ENCODE measurements at places on chromosomes 5 and 9.
A peak's percentile ranks its signal among the peaks of the same experiment; 100 is the strongest.

DNA sequence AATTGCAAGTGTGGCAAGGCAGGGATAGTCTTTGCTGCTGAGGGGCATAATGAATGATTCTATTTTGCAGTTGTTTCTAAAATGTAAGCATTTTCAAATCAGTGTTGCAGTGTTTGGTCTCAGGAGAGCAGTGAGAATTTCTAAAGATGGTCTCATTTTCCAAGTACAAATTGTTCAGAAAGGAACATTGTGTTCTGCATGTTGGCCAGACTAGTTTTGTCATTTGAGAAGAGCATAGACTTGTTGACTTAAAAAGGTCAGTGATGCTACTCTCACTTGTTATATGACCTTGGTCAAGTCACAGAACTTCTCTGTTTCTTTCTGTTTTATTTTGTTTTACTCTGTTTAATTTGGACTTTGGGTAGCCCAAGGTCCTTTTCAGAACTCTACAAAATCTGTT is 344.6 kb downstream of the OSTF1 start:
- DNase-seq = no peak

- DNase-seq = no peak
Observed at GRCh38 chr5:124180875-124181461, 565.5 kb downstream of the ZNF608 start.

DNA sequence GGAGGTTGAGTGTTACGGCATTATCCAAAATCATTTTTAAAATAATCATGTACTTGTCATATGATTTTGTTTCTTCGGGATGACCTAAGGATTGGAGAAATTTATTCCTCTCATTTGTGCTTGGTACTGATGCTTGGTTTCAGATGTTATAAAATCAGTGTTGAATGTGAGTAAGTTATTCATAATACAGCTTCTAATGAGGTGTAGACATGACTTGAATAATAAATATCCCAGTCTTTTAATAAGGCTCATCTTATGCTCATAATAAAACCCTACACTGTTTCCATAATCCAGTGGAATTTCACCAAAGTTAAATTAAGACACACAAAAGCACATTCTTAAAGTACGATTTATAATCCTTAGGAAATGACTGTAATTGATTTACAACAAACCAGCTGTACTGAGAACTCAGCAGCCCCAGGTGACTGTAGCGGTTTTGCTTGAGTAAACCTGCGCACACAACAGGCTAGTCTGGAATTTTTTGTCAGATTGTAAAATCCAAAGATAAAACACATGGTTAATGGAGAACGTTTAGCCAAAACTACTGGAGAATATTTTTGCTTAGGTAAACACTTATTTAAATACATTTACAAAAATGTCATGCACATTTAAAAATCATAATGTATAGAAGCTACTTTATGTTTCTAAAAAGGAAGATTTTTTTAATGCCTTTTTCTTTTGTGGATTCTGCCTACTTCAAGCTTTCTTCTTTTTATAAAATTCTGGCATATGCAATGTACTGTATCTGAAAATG is 609.8 kb upstream of the GRAMD2B start:
- DNase-seq = peak; percentile 55

GRCh38 chr9:69149321-69149807 is 24.7 kb upstream of the TJP2 start:
- DNase-seq = peak; percentile 51

GRCh38 chr9:132894862-132895835 is 16.5 kb downstream of the SPACA9 start:
- DNase-seq = no peak

DNA sequence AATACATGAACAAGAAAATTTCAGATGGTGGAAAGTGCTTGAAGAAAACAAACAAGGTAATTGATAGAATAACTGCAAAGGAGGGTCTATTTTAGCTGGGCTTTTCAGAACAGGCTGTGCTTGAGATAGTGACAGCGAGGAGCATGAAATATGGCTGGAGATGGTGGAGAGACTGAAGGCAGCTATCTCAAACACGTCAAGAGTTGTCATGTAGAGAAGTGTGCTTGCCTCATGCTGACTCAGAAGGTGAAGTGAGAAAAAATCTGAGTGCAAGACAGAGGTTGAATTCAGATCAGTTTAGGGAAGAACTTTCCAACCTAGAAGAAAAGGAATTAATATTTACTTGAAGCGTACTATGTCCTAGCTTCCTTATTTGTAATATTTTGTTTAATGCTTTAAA is 115.5 kb upstream of the RANBP3L start:
- DNase-seq = no peak

DNA sequence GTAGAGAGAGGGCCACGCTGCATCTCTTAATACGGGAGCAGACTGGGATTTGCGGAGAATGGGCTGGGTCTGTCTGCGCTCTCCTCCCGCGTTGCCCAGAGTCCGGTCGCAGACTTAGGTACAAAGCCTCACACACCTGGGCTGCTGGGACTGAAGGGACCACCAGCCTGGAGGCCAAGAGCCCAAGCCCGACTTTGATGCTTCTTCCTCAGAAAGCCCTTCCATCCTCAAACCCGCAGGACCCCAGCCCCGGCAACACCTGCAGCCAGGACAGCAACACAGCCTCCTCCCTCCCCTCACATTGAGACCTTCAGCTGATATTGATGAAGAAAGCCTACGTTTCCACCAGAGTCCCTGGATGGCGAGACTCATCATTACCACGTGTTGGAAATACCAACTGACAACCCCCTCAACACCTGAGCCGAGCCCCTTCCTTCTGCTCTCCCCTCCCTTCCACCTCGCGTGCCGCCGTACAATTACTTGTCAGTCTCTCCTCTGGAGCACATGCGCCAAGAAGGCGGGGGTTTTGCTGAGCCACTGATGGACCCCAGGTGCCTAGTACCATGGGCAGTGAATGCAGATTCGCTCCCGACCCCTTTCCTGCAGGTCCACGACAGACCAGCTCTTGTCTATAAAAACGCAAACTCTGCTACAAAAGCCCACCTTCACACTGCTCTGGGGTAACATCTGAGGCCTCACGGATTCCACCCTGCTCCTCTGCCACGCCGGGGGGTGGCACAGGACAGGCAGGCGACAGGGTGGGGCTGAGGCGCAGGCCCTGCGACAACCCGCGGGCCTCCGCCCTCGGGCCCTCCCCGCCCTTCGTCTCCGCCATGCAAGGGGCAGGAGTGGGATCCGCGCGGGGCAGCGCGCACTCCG is 841 bp downstream of the ASB6 start:
- DNase-seq = no peak

DNA sequence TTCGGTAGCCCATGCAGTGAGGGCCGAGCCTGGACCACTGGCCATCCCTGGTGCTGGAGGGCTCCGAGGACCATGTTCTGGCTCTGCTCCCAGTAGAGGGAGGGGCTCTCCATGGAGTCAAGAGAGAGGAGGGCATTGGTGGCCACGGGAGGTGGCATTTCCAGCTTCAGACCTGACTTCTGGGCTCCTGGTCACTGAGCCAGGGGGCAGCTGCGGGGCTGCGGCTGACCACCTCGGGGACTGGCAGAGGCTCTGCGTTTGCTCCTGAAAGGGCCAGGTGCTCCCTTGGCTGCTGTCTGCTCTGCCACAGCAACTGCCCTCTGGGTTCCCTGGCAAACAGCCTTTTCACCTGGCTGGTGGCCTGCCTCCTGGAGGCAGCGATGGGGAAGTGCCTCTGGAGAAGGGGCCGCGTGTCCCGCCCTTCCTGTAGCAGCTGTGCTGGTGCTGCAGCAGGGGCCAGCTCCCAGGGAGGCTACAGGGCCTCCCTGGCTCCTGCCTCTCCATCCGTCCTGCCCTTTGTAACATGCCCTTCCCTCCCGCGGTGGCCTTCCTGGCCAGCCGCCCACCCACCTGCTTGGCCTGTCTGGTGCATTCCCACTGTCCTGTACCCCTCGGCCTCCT is 144.6 kb downstream of the CACNA1B start:
- DNase-seq = no peak

DNA sequence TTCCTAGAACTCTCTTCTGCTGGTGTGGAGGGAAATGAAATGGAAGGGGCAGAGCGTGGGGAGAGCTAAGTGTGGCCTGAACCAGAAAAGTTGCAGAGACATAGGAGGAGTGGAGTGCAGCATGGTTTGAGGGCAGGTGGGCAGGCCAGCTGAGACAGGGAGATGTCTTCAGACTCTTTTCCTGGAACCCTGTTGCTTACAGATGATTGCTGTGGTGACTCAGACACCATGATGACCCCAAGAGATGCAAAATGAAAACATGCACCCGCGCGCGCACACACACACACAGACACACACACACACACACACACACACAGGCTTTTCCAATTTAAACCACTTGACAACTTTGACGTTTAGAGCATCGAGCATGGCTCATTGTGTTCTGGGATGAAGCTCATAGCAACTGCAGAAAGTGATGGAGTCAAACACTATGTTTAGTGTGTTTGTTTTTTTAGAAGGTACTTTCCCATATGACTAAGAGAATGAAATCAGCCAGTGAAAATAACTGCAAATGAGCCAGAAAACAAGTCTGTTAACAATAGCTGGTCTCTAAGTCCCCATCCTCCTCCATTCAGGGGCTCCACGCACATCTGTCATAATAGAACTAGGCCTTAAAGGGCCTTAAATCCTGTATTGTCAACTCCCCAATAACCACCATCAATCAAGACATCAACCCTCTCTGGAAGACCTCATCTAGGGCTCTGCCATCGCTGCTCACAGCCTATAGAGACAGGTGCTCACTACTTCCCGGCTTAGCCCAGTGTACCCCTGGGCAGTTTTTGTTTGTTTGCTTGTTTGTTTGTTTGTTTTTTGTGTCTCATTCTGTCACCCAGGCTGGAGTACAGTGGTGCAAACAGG is 9.6 kb downstream of the TMOD1 start:
- DNase-seq = no peak

DNA sequence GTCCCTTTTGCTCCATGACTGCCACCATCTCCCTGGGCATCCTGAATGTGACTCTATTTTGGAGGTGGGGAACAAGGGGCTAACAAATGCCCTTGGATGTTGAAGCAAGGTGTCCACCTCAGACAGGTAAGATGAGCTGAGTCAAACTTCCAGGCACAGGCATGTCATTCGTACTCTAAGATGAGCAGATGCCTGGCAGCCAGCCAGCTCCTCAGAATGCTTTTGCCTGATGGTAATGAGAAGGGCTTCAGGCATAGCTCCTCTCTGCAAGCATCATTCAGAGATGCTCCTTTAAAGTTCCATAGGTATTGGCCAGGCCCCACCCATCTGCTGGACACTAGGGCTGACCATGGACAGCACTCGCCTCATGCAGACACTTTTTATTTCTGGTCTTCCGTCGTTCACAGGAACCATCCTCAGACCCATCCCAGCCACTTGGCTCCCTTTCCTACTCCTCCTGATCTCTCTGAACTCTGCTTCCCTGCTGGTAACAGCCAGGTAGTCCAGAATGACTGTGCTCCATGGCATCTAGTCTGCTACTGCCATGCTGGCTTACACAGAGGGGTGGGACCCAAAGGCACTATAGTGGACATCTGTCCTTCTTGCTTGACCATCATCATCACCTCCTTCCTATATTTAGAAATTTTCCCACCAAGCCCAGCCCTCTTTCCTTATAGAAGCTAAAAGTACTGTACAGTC is 118.8 kb downstream of the GLIS3 start:
- DNase-seq = no peak

DNA sequence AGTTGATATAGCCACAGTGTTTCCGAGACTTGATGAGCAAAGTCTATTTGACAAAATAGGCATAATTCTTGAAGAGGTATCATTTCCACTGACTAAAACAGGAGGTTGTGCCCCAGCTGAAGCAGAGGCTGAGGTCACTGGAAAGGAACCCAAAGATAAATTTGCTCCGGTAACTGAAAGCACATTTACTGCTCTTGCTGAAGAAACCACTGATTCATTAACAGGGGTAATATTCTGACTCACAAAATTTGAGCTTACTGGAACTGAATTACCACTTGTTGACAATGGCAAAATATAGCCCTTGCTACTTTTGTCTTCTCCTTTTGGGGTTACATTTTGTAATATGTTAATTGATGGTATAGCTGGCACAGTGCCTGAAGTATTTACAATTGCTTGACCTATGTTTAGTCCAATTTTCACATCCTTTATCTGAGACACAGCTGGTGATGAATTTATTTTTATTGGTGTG is 30.2 kb downstream of the MLANA start:
- no peak for DNase-seq

GRCh38 chr5:171188016-171188415 is 121.0 kb upstream of the TLX3 start:
- DNase-seq = no peak

- DNase-seq = no peak
Observed at GRCh38 chr5:125194883-125195282, 448.4 kb upstream of the ZNF608 start.

DNA sequence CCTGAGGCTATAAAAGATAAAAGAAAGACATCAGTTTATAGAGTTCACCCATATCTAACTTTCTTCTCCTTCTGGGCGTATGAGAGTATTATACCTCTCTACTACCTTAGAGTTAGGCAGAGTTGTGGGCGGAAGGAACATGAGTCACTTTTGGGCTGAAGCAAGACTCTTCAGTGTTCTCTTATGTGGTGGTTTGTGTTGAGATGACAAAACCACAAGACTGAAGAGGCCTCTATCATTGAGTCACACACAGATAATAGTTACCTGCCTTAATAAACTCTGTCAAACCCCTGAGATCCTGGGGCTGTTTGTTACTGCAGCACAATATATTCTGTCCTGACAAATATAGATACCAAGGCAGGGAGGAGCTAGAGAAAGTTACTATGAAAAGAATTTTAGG is 184.2 kb downstream of the EFNA5 start:
- DNase-seq = no peak

GRCh38 chr5:21680196-21680595 is 1172.9 kb downstream of the CDH12 start:
- peak; percentile 1 for DNase-seq

GRCh38 chr5:120765189-120765588 is 301.1 kb downstream of the PRR16 start:
- DNase-seq = no peak

GRCh38 chr5:5432020-5432707 is 9.7 kb downstream of the ICE1 start:
- DNase-seq = no peak

GRCh38 chr5:76547242-76547890 is 75.8 kb downstream of the F2RL2 start:
- no peak for DNase-seq

GRCh38 chr5:60794691-60795090 is 49.4 kb downstream of the ELOVL7 start:
- no peak for DNase-seq

DNA sequence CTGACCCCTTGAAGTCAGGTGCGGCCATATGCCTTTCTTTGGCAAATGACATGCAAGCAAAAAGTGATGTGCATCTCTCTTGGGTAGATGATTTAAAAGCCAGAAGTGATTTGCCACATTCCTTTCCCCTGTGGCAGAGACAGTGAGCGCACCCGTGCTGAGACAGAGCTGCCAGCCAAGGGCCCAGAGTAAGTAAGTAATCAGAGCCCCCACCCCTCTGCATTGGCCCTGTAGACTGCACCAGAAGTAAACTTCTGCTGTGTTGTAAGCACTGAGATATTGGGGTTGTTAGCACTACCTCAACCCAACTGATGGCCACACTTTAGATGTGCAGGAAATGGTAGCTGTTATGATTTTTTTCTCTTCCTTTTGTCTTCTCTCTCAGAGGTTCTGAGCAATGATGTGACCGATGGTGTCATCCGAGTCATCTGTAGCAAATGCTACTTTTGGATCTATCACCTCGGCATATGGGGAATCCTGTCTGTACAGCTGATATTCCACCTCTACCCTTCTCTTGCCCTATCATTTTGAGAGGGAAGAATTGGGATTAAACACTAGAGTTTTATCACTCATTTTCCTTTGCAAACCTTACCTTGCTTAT is 58.0 kb downstream of the DOCK2 start:
- DNase-seq = no peak
